ENCODE measurements at places on chromosomes 11 and 22.

DNA sequence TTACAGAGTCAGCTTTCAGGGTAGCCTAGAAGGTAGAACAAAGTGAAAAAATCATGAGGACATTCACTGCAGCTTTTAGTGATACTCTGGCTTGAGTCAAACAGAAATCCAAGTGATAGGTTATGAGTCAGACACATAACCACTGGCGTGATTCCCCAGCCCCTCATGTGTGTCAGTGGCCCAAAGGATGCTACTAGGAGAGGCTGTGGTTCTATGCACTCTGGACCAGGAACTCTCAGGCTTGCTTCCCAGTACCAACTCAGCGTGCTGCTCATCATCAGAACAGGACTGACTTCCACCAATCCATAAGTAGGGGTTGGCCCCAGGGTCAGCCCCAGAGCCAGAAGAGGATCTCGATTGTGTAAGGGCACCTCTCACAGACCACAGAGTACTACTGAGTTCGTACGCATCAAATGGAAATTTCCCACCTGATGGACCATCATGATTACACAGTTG lies 116.8 kb downstream of the MED15 start:
- DNase-seq, result no peak

DNA sequence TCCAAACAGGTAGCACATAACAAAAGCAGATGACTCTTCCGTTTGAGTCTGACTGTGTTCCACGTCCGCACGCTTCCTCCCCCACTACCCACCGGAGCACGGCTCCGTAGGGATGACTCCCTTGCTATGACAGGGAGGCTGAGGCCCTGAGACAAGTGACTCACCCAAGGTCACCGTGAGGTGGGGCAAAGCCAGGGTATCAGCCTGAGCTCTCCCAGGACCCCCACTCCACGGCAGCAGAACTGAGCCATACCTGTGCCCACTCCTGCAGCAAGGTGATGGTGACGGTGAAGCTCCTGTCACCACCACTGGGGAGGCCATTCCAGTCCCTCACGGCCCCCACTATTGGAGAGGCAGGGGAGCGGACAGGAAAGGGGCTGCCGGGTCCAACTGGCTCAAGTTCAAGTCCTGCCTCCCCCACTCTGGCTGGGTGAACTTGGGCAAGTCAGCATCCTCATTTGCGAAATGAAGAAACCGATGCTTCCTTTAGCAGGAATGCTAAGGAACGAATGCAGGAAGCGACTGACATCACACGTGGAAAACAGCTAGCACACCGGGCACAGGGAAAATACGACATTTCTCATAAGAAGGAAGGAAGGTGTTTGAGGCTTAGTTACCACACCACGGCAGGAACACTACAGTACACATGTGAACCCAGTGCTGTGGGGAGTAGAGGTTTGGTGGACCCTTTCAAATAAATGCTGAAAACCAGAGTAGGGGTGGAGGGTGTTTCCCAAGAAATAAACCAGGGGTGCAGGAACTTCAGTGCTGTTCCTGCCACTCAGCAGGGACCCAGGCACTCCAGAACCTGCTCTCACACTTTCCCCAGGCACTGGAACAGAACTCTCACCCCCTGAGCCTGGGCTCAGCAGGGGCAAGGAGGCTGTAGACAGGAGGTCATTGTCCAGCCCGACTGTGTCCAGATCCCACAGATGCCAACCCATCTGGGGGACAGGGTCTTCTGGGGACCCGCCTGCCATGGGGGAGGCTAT lies 32.4 kb upstream of the CBX7 start:
- DNase-seq, result no peak

GRCh38 chr22:38423512-38424503 lies 31.2 kb downstream of the KCNJ4 start:
- no peak for DNase-seq

DNA sequence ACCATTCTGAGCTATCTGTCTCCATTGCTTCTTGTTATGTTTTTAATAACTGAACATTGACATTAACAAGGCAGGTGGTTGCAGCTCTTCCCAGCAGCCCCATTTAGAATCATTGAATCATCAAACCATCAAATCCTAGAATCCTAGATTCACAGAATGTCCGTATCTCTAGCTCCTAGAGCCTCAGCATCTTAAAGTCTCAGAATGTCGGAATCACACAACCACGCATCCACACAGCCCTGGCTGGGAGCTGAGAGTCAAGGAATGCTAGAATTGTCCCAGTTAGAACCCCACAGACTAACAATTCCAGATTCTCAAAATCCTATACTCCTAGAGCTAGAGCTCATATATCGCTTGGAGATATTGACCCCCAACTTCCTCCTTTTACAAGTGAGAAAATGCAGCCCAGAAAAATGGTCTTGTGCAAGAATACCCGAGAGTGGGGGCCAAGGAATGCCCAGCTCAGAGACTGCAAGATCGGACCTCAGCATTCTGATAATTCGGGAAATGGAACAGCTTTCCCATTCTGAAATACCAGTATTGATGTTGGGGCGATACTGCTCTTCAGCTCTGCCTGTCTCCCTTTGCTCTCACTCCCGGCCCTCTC lies 38.8 kb downstream of the PDE2A start:
- DNase-seq, result no peak

DNA sequence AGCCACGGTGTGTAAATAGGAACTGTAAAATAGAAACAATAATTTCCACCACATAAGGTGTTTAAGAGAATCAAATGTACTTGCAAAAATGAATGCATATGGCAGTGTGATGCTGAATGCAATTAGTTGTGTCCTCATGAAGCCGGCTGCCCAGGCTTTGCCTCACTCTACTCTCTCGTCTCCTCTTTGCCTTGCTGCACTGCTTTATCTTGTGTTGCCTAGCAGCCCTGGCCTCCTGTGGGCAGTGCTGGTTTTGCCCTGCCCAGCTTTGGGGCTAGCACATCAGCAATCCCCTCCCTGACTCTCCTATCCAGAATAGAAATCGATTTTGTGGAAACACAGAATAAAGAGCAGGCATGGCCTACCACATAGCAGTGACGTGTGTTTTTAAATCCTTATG lies 30.0 kb downstream of the LRRC32 start:
- no peak for DNase-seq

DNA sequence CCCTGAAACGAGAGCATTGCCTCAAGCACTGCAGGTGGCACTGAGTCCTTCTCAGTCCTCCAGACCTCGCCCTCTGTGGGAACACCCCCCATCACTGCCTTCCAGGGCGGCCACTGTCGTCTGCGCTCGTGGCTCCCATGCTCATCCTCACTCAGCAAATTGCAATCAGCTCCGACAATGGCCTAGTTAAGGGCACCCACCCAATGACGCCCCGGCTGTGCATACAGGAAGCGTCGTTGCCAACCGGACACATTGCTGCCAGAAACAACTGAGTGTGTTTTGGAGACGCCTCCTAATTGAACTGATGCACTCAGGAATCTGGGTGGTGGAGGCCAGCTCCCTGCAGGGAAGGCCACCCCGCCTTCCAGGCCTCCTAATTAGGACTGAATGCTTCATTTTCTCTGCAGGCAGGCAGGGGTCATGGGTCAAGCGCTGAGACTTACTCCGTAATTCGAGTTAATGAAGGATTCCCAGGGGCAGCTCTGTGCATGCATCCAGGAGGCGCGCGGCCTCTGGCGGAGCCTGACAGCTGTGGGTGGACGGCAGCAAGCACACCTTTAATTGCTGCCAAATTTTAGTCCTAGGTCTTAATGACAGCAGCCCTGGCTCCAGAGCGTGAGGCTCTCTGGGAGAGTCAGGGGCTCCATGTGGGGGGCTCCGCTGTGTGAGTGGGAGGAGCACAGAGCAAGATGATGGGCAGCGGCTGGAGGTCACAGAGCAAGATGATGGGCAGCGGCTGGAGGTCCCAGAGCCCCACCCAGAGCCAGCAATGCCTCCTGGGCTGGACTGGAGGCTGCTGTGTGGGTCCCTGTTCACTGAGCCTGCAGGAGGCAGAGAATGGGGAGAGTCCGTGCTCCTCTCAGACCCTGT lies 199.0 kb downstream of the BRD1 start:
- DNase-seq, result no peak

GRCh38 chr11:13728076-13728475 lies 59.6 kb downstream of the FAR1 start:
- no peak for DNase-seq

DNA sequence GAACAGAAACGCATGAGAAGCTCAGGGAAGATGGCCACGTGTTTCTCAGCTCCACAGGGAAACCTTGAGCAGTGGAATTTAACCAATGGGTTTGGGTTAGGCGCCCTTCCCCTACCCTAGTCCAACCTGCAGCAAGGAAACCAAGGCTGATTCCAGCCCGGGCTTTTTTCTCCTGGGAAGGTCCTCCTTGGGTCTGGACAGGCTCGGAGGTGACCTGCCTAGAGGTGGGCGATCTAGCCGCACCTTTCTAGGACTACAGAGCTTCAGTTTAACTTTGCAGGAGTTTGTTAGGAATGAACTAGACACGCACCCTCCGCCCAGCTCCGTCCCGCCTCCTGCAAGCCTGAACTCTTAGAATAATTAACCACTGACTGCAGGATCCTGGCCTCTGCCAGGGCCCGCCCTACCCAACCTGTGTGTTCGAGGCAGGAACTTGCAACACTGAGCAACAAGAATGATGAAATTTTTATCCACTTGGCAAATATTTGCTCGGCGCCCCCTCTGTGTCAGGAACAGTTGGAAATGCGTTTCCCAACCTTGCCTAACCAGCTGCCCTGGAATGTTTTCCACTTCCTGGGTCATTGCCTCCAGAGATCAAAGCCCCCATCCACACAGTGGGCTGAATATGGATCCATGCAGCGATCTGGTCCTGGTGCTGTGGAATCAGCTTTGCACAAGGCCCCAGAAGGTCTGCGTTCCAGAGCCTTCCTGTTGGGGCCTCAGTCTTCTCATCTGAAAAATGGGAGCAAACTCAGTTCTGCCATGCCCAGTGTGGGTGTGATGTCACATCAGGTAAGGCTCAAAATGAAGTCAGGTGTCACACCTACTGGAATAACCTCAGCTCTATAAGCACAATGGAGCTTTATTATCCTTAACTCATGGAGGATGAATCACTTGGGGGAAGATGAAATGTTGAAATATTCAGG lies 13.3 kb downstream of the MPST start:
- no peak for DNase-seq

- DNase-seq, result no peak
Measured at GRCh38 chr11:7603031-7603781, 70.1 kb downstream of the CYB5R2 start.

DNA sequence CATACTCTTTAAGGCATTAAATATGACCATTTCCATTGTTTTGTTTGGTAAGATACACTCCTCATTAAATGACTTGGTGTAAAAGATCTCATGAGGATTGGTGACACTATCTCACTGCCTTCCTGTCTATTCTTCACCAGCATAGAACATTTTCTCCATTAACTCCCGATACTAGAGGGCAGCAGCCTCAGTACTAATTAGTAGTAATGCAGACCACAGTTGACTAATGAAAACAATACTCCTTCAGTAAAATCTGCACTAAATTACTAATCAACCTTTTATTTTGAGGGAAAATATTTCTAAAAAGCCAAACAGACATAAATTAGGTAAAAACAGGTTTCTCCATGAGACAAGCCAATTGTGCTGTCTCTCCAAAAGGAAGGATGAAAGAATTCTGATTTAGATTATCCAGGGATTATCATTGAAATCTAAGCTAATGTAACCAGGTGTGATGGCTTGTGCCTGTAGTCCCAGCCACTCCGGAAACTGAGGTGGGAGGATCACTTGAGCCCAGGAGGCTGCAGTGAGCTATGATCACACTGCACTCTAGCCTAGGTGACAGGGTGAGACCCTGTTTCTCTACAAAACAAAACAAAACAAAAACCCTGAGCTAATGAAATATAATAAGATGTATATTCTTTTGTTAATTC lies 9.4 kb downstream of the PGM2L1 start:
- DNase-seq, result peak; percentile 85

DNA sequence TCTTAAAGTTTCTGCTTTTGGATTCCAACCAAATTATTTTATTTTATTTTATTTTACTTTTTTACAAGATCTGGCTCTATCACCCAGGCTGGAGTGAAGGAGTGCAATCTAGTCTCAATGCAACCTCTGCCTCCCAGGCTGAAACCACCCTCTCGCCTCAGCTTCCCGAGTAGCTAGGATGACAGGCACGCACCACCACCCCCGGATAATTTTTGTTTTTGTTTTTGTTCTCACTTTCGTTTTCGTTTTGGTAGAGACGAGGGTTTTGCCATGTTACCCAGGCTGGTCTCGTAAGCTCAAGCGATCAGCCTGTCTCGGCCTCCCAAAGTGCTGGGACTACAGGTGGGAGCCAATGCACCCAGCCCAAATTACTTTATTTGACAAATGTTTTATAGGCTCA lies 219.8 kb downstream of the ETS1 start:
- no peak for DNase-seq

DNA sequence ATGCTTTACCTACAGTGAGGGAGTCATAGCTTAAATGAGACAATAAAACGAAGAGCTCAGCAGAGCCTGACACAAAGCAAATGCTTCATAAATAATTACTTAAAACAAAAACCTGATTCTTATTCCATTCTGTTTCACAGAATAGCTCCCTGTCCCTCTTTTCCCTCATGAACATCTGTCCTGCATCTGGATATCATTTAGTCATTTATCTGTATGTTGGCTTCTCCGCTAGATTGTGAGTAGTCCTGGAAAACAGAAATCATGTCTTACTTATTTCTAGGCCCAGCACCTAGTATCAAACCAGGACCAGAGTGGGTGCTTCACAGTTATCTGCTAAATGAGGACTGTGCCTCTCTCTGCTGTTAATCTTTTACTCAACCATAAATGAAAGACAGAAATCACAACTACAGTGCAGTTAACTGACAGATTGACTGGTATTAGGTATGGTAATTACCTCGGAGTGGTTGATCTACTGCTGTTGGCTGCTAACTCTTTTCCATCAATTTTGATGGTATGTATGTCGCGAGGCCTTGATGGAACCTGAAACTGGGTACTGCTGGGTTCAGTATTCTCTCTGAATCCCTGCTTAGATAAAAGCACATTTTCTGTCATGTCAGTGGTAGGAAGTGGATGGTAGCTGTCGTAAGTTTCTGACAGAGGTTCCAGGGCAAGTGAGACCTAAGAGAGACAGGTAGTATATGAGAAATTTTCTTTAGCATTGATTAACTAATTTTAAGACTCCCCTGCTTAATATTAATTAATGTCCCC lies 31.5 kb downstream of the C2CD3 start:
- no peak for DNase-seq

- no peak for DNase-seq
Measured at GRCh38 chr11:116553482-116553881, 219.3 kb downstream of the BUD13 start.

DNA sequence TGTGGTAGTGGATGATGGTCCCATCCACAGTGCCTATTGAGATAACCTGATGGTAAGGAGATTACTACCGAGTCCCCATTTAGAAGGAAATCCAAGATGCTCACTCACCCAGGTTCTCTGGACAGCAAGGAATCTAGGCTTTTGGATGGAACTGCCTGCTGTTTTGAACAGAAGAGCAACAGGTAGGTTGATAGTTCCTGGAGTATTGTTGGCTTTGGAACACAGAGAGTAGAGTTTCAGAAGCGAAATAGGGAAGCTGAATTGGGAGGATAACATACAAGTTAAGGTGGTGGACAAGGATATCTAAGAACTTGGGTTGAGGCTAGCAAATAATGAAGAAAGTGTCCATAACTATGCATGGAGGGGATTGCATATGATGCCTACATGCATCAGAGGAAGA lies 27.6 kb downstream of the SLC22A6 start:
- no peak for DNase-seq

Data from pons (tissue), 1 donor.